NCI-H187 (cell line): ENCODE measurements at places on chromosomes 11 and 22.
A peak's percentile ranks its signal among the peaks of the same experiment; 100 is the strongest.

DNA sequence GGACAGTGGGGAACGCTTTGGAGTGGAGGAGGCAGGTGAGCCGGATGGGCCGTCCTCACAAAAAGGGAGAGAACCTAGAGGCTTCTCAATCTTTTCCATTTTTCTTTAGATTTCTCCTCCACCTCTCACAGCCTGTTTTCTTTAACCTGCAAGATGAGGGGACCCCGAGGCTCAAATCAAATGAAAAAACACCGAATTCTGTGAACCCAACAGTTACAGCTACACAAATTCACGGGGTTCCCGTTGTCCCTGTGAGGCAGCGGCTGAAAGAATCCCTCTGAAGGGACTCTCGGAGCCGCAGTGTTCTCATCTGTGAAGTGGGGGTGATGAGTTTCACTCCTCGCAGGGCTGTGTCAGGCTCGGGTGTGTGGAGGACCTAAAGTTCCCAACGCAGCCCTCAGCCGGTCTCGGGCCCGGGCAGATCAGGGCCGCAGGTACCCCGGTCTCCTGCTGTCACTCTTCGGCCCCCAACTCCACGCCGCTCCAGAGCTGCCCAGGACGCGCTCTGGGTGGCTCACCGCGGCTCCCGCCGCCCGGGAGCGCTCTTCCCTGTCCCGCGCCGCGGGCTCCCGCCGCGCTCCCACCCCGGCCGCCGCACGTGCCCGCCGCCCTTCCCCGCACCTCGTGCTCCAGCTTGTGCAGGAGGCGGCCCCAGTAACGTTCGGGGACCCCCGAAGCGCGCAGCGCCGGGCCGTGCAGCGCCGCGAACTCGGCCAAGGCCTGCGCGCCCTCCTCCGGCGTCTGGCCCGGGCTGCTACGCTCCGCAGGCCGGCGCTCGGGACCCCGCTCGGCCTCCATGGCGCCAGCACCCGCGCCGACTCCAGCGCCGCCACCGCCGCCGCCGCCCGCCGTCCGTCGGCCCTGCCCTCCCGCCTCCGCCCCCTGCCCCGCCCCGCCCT is at the start of gene TTLL12:
Gene TTLL12 (minus strand): TSS at position 863 of the 899 bp plus-strand sequence. CDS start 65 bp downstream, at position 798.
- DNase-seq = no peak

DNA sequence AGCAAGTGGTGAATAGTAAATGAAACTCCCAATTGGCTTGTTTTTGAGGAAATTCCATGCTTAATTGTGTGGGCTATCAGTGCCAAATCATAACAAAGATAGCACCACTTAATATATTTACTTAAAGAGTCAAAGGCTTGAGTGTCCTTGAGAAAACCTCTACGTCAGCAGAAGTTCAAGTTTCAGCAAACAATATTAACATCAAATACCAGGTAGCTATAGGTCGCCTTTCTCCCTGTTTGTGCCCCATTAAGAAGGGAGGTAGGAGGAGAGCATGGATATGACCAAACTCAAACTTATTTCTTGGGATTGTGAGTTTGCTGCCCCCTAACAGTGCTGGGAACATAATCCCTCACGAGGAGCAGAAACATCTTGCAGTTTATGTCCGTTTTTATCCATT is 105.6 kb upstream of the SYN3 start:
- no peak for DNase-seq

DNA sequence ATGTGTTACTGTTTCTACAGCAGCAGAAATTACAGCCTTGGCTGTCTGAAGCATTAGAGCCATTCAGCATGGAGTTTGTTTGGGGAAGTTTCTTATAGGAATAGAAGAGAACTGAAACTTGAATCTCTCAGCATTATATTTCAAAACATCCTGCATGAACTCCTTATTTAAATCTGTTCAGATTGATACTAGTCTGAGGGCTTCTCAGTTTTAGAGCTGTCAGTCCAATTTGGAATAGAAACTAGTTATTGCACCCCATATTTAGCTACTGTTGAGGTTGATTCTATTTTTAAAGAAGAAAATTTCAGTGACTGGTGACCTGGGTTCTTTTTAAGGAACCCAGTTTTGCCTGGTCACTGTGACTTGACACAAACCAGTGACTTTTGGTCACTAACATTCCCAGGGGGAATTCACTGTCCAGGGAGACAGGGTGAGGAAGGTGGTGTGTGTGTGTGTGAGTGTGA is 126.0 kb upstream of the TTC12 start:
- DNase-seq = no peak

DNA sequence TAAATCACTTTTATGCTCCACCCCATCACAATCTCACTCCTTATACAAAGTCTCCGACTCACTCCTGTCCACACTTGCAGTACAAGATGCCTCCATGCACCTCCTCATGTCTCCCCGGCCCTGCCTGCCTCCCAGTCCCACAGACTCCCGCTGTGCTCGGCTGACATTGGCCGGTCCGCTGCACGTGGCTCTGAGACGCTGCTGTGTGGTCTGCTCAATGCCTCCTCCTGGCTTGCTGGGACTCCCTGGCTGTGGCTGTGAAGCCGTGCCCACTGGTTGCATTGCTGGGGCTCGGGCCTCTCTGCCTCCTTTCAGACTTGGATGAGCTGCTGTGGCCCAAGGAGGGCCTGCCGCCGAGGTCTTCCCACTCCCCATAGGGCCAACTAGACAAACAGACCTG is 224.0 kb upstream of the B3GAT1 start:
- no peak for DNase-seq

DNA sequence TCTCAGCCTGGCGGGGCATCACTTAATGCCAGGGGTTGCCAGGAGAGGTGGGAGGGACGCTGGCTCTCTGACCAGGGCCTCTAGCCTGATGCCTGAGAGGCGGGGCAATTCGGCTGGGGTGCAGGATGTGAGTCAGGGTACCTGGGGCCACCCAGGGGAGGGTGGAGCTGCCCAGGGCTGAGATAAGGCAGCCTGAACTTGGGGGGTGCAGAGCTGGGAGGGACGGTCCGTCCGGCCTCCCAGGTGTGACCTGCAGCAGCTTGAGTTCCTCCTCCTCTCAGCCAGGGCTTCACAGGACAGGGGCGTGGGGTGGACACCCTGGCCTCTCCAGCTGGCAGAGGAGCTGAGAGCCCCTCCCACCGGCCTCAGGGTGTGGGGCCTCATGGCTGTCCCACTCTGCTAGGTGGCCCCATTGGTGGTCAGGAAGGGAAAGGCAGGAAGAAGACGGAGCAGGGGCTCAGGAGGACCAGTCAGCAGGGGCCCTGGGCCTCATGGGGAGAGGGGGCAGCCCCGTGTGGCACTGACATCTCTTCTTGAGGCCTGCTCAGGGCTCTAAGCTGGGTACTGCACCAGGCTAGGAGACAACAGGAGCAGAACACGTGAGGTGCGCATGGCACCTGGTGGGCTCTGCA is 942 bp upstream of the RPS6KA4 start:
- DNase-seq = no peak

DNA sequence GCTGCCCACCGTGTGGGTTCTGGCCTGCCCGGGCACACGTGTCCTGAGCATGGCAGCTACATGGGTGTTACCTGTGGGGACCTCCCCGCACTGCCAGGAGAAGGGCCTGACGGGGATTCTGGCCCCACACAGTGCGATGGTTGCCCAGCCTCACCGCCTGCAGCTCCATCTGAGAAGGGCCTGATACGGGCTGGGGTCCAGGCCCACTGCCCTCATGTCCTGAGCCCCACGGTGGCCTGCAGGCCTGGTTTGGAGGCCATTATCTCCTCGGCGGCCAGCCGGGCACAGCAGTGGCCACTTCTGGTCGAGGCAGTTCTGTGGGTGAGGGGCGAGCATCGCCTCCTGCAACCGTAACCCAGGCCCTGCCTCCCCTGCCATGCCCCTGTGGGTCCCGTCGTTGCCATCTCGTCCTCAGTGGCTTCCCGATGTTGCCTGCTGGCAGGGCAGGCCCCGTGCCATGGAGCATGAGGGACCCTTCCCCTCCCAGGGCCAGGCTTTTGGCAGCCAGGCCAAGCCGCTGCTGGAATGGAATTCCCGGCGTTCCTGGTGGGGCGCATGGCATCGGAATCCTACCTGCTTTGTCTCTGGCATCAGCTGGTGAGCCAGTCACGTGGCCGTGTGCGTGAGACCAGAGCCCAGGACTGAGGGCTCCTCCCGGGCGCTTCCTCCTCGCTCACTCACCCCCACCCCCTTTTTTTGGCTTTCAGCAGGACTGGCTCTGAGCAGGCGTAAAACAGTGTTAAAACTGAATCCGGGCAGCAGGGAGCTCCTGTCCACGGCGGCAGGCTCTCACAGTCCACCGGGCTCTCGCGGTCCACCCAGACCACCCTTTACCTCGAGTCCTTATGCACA is 71.9 kb upstream of the PPARA start:
- no peak for DNase-seq

- DNase-seq = no peak
Observed at GRCh38 chr22:36252754-36253522, at the start of gene APOL1. Gene APOL1, plus strand, starts transcription at chr22:36253133. Its CDS starts 1,823 bp downstream, at chr22:36254956.

DNA sequence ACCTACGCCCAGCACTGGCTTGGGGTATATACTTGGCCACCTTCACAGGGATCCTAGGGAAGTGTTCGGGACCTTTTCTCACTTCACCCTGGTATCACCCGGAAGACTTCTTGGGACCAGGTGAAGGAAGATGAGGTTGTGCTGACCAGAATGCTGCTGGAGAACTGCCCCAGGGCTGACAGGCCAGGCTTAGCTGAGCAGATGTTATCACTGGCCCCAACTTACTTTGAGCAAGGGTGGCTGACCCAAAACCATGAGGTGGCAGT is 4.5 kb downstream of the FTH1 start:
- DNase-seq = no peak

GRCh38 chr22:49535126-49535525 is 292.5 kb downstream of the BRD1 start:
- DNase-seq = no peak

GRCh38 chr11:14179116-14179820 is 179.7 kb downstream of the RRAS2 start:
- no peak for DNase-seq

DNA sequence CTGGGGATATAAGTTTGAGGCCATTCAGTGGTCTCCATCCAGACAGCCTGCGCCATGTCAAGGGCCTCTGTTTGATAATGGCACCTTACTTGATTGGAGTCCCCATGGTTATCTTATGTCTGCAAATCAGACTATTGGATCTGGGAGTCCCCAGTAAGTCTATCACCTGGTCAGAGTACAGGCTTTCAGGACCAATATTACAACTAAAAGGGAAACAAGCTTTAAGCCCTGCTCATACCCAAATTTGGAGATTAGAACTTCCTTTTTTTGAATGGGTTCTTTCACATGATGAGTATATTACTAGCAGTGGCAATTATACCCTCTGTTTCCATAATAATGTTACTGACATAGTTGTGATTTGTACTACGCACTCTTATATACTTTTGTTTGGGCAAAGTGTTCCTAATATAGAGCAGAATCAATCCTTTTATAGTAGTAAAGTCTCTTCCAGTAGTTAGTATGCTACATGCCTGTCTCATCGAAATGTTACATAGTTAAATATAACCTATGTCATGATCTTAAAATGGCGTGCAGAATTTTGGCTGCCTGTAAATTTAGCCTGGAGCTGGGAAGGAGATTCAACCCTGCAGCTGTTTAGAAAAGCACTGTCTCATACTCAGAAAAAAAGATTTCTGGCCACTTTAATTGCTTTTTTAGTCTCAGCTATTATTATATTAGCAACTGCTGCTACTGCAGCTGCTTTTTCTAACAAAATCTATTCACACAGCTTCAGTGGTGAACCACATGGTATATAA is 4.9 kb downstream of the MS4A15 start:
- no peak for DNase-seq

DNA sequence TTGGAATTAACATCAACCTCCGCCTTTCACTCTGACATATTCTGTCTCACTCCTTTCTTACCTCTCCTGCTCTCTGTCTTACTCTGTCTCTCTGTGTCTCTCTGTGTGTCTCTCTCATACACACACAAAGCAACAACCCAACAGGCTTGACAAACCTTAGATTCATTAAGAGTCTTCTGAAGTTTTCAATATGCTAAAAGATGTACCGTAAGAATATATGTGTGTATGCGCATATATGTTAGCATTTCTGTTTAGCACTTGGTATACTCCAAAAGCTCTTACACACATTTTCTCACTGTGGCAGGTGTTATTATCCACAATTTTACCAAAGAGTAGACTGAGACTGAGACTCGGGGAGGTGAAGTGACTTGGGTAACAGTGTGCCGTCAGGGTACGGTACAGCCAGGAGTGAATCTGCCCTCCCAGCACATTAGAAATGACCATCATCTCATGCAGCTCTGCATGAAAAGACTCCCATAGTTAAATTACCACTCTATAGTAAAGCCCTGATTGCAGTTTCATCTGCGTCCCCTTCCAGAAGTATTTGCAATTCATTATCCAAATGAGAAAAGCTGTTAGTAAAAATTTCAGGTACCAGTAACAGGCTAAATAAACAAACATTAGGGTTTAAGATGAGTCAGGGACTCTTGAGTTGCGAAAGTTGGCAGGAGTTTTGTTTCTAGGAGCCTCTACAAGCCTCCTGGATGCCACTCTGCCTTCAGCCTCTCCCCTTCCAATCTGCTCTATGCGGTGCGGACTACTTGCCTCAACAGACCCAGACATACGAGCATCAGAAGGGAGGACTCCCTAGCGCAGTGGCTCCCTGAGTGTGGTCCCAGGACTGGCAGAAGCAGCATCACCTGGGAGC is 195.2 kb upstream of the TMEM45B start:
- no peak for DNase-seq

- no peak for DNase-seq
Observed at GRCh38 chr11:109984634-109985289, 108.4 kb upstream of the ZC3H12C start.

- peak; percentile 66 for DNase-seq
Observed at GRCh38 chr11:77637345-77638165, at the start of gene CLNS1A. Gene CLNS1A, minus strand, starts transcription at chr11:77637794. Its CDS starts 80 bp downstream, at chr11:77637714.

DNA sequence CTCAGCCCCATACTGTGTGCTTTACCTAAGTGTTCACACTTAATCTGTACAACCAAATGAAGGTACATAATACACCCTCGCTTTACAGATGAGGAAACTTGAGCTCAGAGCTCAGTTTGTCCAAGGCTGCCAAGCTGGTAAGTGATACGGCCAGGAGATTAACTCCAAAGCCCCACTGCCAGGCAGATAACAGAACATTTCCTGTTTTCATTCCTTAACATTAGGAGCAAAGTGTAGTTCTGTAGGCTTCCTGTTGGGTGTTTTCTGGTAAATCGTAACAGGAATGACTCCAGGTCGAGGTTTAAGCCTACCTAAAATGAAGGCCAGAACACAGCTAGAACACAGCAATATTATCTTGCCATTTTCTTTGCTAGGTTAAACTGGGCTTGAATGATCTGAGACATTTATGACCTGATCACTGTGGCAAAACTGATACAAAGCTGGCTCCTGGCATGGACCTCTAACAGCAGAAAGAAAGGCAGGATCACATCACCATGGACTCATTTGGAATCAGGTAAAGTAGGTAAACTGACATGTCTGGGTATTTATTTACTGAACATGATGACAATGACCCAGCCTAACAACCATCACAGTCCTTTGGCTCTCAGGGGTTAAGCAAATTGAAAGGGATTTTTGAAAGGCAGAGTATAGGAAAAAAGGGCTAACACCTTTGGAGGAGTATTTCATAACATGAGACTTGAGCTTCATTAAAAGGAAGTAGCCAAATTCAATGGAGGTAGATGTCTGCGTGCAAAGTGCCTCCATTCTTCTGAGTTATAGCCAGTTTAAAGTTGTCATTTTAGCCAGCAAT is 3.9 kb upstream of the NUP50 start:
- DNase-seq = no peak

GRCh38 chr11:17479284-17480214 is 2.9 kb upstream of the ABCC8 start:
- peak; percentile 83 for DNase-seq

GRCh38 chr11:19301361-19301760 is 60.6 kb upstream of the E2F8 start:
- no peak for DNase-seq
